Activated CD4-positive, alpha-beta T cell treated with anti-CD3 and anti-CD28 coated beads for 24 hours (primary cell): ENCODE measurements at places on chromosomes 12 and 14.

- DNase-seq = peak; percentile 53
Observed at GRCh38 chr14:77459072-77459723, 1.3 kb downstream of the AHSA1 start.

GRCh38 chr14:31902002-31902401 is 175.1 kb upstream of the ARHGAP5 start:
- DNase-seq = no peak

- DNase-seq = no peak
Observed at GRCh38 chr14:60092526-60092920, 800 bp downstream of the PCNX4 start.

DNA sequence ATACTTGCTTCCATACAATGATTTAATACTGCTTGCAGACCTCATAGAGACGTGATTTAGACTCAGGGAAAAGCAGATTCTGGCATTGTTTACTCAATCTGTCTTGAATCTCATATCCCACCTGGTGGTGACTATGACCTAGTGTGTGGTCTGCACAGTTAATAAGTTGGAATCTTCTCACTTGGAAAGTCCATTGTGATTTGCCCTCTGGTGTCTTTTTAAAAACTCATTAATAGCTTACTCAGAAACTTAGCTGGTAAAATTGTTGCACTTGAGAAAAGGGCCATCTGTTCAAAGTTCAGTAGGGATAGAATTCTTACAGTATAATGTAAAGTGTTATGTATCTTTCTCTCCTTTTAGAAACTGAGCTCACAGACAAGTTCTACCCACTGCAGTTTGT is 106.0 kb downstream of the PELI2 start:
- no peak for DNase-seq

- DNase-seq = no peak
Observed at GRCh38 chr12:126349383-126349782, 1284.1 kb downstream of the AACS start.

DNA sequence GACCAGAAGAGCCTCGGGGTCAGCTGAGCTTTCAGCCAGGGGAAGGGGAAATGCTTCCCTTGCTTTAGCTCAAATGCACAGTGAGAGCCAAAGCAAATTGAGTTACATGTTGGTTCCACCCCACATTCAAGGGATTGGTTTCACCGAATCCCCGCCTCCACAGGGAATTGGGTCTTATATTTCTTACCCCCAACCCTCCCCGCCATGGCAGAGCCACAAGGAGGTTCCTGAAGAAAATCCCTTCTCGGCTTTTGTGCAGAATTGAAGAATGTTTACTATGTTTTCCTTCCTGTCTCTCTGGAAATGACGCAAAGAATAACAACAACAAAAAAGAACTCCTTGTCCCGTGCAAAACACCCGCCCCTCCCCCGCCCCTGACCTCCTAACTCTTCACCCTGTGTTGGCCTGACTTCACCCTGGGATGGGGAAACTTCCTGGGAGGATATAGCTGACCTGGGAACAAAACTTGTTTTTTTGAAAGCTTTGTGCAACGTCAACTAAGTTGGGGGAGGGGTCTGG is 21.9 kb upstream of the CIPC start:
- DNase-seq = no peak

- DNase-seq = no peak
Observed at GRCh38 chr12:51797301-51797700, 51.2 kb downstream of the FIGNL2 start.

GRCh38 chr12:130835436-130835835 is 3.6 kb downstream of the STX2 start:
- no peak for DNase-seq
